ENCODE measurements at places on chromosomes 1 and 21.
A peak's percentile ranks its signal among the peaks of the same experiment; 100 is the strongest.

DNA sequence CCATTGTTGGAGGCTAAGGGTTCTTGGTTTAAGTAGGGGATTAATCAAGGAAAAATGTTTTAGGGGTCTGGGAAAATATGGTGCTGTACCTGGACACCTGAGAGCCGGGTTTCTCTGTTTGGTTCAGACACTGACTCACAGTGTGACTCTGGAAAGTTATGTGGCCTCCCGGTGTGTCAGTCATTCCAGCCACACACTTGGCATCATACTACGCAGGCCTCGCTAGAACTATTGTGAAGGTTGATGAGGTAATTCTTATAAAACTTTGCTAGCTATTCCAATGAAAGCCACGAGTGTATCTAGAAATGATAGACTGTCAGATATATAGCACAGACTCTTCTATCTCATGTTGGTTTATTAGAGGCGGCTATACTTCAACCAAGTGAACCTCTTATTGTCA, 4.8 kb upstream of the CAMSAP2 start:
- no peak overlapping the region for H3K4me3 ChIP-seq
- H3K27ac ChIP-seq, result no peak overlapping the region
- no peaks in the 10 kb centered on the region for H3K4me1 ChIP-seq
- H3K27me3 ChIP-seq, result no peaks in the 10 kb centered on the region
- no peaks in the 10 kb centered on the region for H3K36me3 ChIP-seq

- no peaks in the 10 kb centered on the region for H3K4me1 ChIP-seq
- H3K27ac ChIP-seq, result no peak overlapping the region
- H3K27me3 ChIP-seq, result no peaks in the 10 kb centered on the region
- no peak overlapping the region for H3K4me3 ChIP-seq
- no peak for DNase-seq
These were observed 352.5 kb upstream of the KAZN start for GRCh38 chr1:14245954-14246353.

DNA sequence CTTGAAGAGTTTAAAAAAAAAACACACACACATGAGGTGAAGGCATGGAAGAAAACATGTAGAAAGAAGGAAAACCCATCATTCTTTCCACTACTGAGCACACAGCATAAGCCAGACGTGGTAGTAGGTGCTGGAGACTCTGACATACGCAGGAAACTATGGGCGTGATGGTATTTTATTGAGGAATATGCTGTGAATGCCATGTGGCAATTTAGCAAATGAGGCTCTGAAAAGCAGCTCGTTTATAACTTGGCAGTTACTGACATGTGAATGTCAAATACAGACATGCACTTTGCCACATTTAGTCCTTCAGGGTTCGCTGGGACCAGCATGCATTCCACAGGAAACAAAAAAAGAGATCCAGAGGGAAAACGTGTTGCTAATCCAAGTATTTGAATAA, 74.3 kb upstream of the IFNAR2 start:
- H3K27ac ChIP-seq, result no peak overlapping the region
- DNase-seq, result peak; percentile 62
- peaks cover 5% of the 10 kb centered on the region for H3K4me1 ChIP-seq
- no peak overlapping the region for H3K4me3 ChIP-seq
- H3K36me3 ChIP-seq, result no peaks in the 10 kb centered on the region
- H3K27me3 ChIP-seq, result no peaks in the 10 kb centered on the region

- no peak overlapping the region for H3K27ac ChIP-seq
- H3K4me3 ChIP-seq, result no peak overlapping the region
- no peaks in the 10 kb centered on the region for H3K27me3 ChIP-seq
- DNase-seq, result peak; percentile 25
- no peaks in the 10 kb centered on the region for H3K4me1 ChIP-seq
- H3K36me3 ChIP-seq, result no peaks in the 10 kb centered on the region
These were observed 96.9 kb downstream of the NEK7 start for GRCh38 chr1:198253668-198254067.

GRCh38 chr1:218496561-218496960, 151.4 kb downstream of the TGFB2 start:
- no peaks in the 10 kb centered on the region for H3K36me3 ChIP-seq
- no peak overlapping the region for H3K27ac ChIP-seq
- DNase-seq, result peak; percentile 98
- H3K4me1 ChIP-seq, result peaks cover 14% of the 10 kb centered on the region
- H3K27me3 ChIP-seq, result no peaks in the 10 kb centered on the region

DNA sequence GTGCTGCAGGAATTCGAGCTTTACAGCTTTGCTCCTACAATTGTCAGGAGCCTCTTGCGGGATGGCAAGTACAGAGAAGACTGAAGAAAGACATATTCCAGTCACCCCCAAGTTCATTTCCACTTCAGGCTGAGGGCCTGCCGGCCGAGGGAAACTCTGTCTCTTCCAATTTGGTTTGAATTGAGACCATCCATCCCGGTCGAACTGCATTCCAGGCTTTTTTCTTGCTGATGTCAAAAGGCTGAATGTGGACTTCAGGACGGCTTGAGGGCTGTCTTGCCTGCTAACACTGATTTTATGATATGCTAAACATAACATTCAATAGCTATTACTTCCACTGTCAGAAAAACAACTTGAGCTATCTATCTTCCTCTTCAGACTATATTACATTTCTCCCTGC, 79.8 kb upstream of the PLXNA2 start:
- no peaks in the 10 kb centered on the region for H3K36me3 ChIP-seq
- H3K27me3 ChIP-seq, result no peaks in the 10 kb centered on the region
- no peak overlapping the region for H3K4me3 ChIP-seq
- H3K27ac ChIP-seq, result no peak overlapping the region

DNA sequence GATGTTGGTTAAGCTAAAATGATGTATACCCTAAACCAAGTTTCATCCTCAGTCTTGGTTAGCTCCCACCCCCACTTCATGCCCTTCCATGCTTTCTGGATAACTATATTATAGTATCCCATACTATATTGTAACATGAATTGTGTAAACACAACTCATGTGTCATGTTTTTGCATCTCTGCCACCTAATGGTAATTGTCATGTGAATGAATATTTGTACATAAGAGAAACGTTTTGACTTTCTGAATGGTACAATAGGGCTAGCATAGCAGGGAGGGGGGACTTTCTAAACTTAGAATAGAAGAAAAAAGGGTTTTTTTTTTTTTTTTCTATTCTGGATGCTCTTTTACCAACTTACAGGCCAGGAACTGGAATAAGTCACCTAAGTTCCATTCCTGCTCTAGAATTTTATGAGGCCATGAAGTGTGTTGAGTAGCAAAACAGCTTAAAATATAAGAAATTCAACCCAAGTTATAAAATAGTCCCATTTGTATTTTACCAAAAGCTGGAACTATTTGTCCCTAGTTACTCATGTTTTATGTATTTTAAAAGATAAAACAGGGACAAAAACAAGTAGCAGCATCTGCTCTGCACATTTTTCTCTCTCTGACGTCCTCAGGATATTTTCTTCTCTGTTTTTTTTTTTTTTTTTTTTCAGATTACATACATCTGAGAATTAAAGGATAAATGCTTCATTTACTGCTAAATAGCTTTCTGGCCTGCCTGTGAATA, 77.4 kb downstream of the HLX start:
- no peaks in the 10 kb centered on the region for H3K27me3 ChIP-seq
- H3K4me3 ChIP-seq, result no peak overlapping the region
- no peaks in the 10 kb centered on the region for H3K36me3 ChIP-seq
- DNase-seq, result no peak
- no peaks in the 10 kb centered on the region for H3K4me1 ChIP-seq

DNA sequence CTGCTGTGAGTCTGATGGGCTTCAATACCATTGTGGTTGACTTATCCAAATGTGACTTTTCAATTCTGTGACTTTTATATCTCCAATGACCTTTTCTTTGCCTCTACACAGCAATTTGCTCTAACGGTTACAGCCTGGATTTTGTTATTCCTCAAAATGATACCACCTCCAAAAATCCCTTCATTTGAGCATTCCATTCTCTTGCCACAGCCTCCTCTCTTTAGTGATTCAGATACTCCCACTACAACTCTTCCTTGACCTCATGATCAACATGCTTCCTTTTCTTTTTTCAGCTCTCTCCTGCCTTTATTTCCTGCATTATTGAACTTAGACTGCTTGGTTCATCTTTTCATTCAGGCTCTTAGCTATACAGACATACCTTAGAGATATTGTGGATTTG, 16.6 kb upstream of the IL19 start:
- H3K36me3 ChIP-seq, result no peaks in the 10 kb centered on the region
- no peak overlapping the region for H3K4me3 ChIP-seq
- H3K27ac ChIP-seq, result no peak overlapping the region
- DNase-seq, result no peak
- H3K4me1 ChIP-seq, result no peaks in the 10 kb centered on the region

GRCh38 chr1:240987928-240988327, 369.1 kb downstream of the RGS7 start:
- no peaks in the 10 kb centered on the region for H3K36me3 ChIP-seq
- H3K27me3 ChIP-seq, result no peaks in the 10 kb centered on the region
- no peaks in the 10 kb centered on the region for H3K4me1 ChIP-seq
- no peak overlapping the region for H3K27ac ChIP-seq
- H3K4me3 ChIP-seq, result no peak overlapping the region
- DNase-seq, result no peak

DNA sequence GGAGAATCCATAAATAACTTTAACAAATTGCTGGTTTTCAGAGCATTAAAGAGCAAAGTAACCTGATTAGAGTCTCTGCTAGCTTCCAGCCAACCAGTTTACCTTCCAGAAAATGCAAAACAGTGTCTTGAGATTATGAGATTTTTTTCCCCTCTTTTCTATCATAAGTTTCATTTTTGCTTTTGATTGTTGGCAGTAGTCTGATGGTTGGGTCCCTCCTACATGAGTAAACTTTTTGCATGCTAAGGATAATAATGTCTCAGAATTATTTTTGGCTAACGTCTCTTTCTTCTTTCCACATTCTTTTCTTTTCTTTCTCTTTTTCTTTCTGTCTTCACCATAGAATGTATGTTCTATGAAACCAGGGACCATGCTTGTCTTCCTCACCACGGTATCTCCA, 6.3 kb upstream of the ADAMTS5 start:
- no peaks in the 10 kb centered on the region for H3K36me3 ChIP-seq
- H3K27me3 ChIP-seq, result peaks cover 3% of the 10 kb centered on the region
- H3K4me1 ChIP-seq, result no peaks in the 10 kb centered on the region
- H3K4me3 ChIP-seq, result no peak overlapping the region
- H3K27ac ChIP-seq, result no peak overlapping the region

DNA sequence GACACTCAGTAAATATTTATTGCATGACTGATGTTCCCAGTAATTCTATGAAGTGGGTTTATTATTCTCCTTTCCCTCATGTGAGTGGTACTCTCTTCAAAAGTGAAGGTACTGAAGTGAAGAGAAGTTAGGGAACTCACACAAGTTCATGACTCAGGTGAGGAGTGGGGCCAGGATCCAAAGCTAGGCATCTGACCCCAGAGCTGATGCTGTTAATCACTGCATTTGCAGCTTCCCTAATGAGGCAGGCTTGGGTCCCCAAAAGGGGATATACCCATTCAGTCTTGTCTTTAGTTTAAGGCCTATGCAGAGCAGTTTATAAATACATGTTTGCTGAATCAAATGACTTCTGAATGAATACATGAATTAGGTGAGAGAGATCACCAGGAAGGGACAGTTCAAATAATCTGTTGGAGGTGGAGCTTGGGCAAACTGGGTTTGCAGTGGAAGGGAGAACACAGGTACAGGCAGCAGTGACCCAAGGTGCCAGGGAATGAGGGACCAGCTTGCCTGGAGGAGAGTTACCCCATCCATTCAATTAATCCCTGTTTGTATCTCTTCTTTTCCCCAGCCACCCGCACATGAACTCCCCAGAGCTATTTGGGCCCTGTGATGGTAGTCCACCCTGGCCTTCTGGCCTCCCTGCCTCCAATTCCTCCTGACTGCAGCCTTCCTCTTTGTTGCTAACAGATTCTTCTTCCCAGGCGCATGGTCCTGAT, 2.0 kb downstream of the CD58 start:
- peaks cover 1% of the 10 kb centered on the region for H3K36me3 ChIP-seq
- H3K27ac ChIP-seq, result no peak overlapping the region
- H3K4me1 ChIP-seq, result peaks cover 25% of the 10 kb centered on the region
- no peak overlapping the region for H3K4me3 ChIP-seq
- no peaks in the 10 kb centered on the region for H3K27me3 ChIP-seq

GRCh38 chr1:219924342-219924741, 4.0 kb downstream of the SLC30A10 start:
- peaks cover 12% of the 10 kb centered on the region for H3K4me1 ChIP-seq
- no peak for DNase-seq
- H3K4me3 ChIP-seq, result no peak overlapping the region
- H3K27me3 ChIP-seq, result peaks cover 17% of the 10 kb centered on the region
- H3K36me3 ChIP-seq, result no peaks in the 10 kb centered on the region

DNA sequence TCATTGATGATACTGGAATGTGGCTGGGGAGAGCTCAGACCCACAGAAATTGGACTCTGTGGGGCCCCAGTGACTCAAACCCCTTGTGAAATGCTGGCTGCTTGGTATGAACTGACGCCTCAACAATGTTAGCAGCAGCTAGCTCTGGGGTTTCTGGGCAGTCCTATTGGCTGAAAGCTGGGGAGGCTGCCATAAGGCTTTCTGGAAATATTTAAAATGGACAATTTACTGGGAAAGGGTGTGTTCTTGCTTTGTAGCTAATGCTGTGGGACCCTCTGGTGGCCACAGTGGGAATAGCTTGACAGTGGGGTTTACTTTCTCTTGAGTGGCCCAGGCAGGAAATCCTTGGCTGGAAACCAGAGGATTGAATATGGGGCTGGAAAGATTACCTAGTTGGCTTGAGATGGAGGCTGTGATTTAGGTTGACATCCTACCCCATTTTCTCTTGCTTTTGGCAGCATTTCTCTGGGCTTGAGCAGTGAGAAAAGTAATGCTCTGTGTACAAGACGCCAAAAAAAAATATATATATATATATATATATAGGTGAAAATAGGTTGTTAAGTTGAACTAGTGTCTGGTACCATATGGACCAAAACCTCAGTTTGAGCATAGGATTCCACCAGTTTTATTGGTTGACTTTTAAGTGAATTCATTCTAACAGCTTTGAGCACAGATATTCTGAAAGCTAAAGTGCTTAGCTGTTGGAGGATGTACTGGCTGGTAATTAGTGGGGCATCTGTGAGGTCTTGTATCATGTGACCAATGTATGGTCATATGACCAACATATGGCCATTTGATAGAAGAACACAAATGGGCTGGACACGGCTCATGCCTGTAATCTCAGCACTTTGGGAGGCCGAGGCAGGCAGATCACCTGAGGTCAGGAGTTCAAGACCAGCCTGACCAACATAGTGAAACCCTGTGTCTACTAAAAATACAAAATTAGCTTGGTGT, 8.2 kb upstream of the S100A10 start:
- no peak overlapping the region for H3K4me3 ChIP-seq
- no peaks in the 10 kb centered on the region for H3K36me3 ChIP-seq
- no peak overlapping the region for H3K27ac ChIP-seq
- H3K4me1 ChIP-seq, result peaks cover 4% of the 10 kb centered on the region
- no peaks in the 10 kb centered on the region for H3K27me3 ChIP-seq

DNA sequence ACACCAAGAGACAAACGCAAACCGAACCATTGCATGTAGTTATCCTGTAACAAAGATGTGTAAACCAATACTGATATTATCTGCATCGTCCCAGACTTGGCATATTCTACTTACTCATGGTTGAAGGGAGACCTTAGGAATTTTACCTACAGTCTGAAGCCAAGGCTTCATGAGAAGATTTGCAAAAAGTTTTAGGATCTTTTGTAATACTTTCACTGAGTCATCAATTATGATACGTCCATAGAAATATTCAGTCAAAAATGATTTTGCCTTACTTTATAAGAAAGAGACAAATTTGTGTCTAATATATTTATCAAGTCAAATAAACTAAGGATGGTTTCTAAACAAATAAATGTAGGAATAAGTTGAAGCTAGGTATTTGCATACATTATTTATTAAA, 1176.1 kb upstream of the ADGRL2 start:
- H3K27me3 ChIP-seq, result no peaks in the 10 kb centered on the region
- H3K4me1 ChIP-seq, result no peaks in the 10 kb centered on the region
- no peak overlapping the region for H3K4me3 ChIP-seq
